ENCODE measurements at places on chromosomes 3 and 15.

DNA sequence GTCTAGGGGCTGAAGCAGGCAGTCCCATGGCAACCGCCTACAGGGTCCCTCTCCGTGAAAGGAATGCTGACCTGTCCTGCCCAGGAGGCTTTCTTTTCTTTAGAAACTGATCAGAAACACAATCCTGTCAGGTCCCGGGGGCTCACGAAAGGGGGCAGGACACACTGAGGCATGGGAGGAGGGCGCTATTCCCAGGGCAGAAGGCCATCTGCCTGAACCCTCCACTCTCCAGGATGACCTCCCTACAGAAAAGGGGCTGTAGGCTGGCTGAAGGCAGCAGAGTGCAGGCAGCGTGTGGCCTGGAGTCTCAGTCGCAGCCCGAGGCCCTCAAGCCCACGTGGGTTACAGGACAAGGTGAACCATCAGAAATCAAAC is 18.4 kb upstream of the LRRK1 start:
- DNase-seq = no peak

GRCh38 chr3:15372918-15373317 is 40.5 kb upstream of the SH3BP5 start:
- no peak for DNase-seq

DNA sequence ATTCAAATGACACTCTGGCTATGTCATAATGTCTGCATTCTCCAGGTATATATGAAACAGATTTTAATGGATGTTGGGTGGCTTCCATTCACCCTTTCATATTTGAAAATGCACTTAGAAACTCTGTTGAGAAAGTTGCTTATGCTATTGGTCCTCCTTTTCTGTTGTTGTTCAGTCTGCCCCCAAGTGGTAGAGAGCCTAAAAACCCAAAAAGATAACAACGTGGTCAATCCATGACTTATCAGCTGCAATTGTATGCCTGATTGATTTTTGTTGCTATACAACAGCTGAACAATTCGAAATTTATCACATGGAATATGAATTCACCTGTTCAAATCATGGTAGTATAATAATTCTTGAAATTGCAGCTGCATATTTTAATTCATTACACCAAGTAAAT is 279.8 kb downstream of the ROBO2 start:
- no peak for DNase-seq

- DNase-seq = no peak
Measured at GRCh38 chr3:38376098-38376816, 29.7 kb downstream of the XYLB start.

- no peak for DNase-seq
Measured at GRCh38 chr3:133459400-133459799, 59.5 kb downstream of the BFSP2 start.

DNA sequence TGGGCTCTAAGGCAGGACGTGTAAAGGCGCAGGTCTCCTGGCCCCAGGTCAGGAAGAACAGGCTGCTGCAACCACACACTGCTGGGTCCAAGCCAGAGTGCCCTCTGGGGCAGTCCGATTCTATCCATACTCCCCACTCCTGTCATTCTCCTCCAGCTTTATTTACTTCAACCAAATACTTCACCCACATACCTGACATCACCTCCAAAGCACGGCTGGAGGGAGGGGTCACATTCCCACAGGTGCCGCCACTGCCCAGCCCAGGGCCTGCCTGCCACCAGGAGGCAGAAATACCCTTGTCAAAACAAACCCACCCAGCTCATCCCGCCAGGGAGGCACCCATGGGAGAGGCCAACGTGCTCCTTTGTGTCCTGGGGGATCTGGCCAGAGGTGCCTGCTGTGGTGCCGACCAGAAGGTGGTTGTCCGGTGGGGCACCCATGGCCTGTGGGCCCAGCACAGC is 100.4 kb downstream of the DAPK2 start:
- no peak for DNase-seq

- no peak for DNase-seq
Measured at GRCh38 chr3:115074502-115074901, 72.6 kb downstream of the ZBTB20 start.

GRCh38 chr3:189780546-189781270 is 149.5 kb downstream of the TP63 start:
- no peak for DNase-seq

DNA sequence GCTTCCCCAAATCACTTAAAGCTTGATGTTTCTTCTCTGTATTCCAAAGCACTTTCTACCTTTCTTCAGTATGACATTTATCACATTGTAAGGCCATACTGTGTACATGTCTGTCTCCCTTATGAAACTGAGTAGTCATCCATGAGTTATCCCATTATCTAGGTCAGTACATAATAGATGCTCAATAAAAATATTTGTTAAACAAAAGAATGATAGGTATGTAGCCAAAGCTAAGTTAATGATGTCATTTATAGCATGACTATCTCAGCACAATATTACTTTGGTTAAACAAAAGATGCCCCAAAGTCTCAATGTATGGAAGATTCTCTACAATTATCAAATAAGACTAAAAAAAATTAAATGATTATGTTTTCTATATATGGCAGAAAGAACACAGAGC is 3.1 kb upstream of the TMCO5A start:
- DNase-seq = no peak

DNA sequence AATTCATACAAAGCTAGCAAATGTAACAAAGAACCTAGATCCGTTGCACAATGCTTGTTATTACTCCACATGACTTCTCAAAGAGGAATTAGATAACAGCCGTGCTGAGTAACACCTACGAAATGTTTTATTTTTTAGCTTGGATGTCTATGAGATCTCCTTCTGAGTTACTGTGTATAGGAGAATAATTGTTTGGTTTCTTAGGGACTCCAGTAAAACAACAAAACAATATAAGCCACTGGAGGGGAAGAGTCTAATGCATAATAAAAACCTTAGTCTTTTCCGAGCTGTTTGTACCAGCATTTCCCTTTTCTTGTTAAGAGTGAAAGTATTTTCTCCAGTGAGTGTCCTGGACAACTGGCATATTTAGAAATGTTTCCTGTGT is 15.6 kb downstream of the SNAP23 start:
- DNase-seq = no peak

GRCh38 chr3:113597596-113598354 is 65.4 kb downstream of the SIDT1 start:
- DNase-seq = no peak

DNA sequence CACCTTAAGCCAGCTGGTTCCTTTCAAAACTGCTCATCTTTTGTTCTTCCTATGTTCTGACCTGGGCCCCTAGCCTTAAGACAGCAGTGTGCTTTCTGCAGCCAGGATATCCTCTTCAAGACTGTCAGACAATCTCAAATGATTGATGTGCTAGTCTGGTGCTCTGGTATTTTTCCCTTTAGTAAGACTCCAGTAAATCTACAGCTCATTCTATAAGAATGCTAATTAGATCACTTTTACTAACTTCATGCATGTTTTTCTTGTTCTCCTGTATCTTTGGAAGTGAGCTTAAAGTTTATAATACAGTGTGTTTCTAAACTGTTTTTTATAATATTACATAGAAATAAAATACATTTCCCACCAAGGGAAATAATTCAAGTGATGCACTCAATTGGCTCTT is 220.9 kb upstream of the NANOGP8 start:
- no peak for DNase-seq

- DNase-seq = peak; percentile 31
Measured at GRCh38 chr3:146277953-146278631, 27.2 kb upstream of the PLSCR4 start.

DNA sequence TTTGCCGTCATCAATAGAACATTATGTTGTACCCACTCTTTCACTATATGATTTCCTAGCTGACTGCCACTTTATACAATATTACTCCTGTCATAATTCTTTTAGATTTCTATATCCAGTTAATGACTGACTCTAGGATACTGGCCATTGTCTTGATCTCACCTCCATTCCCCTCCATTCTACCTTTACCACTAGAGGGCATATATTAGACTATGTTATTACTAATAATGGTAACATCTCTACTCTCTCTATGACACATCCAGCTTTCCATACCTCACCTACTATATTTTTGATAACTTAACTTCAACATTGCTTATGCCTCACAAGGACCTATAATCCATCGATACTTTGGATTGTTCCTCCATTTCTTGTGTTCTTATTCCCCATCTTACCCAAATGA is 31.4 kb upstream of the POU1F1 start:
- no peak for DNase-seq

DNA sequence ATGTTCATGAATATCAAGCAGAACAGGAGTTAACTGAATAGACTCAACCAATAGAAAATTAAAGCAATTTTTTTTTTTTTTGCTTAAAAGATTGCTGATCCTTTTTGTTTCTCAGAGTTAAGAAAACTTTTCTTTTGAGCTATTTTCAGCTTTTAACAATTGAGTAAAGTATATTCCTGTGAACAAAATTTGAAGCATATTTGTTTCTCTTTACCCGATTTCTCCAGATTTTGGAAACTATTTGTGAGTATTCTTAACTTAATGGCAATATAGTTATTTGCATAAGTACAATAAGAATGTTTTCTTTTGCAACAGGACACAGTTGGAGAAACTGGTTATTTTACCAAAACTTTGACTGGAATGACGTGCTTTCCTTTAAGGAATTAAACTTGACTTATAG is 53.4 kb upstream of the C15orf39 start:
- DNase-seq = no peak

DNA sequence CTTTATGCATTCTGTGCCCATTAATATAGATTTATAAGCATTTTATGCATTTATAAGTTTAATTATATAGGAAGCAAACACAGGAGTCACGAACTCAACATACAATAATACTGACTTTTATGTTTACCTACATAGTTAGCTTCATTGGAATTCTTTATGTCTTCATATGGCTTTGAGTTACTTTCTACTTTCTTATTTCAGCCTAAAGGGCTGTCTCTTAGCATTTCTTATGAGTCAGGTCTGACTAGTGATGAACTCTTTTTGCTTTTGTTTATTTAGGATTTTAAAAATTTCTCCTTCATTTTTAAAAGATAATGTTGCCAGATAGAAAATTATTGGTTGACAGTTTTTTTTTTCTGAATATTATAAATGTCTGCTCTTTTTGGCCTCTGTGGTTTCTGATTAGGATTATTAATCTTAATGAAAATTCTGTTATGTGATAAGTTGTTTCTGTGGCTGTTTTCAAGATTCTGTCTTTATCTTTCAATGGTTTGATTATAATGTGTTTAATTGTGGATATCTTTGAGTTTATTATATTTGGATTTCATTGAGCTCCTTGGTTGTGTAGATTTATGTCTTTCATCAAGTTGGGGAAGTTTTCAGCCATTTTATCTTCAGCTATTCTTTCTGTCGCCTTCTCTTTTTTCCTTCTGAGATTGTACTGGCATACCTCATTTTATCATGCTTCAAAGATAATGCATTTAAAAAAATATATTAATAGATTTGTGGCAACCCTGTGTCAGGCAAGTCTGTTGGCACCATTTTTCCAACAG is 54.3 kb downstream of the ATP2C1 start:
- DNase-seq = no peak

GRCh38 chr3:111619833-111620232 is 24.7 kb upstream of the ZBED2 start:
- DNase-seq = no peak

DNA sequence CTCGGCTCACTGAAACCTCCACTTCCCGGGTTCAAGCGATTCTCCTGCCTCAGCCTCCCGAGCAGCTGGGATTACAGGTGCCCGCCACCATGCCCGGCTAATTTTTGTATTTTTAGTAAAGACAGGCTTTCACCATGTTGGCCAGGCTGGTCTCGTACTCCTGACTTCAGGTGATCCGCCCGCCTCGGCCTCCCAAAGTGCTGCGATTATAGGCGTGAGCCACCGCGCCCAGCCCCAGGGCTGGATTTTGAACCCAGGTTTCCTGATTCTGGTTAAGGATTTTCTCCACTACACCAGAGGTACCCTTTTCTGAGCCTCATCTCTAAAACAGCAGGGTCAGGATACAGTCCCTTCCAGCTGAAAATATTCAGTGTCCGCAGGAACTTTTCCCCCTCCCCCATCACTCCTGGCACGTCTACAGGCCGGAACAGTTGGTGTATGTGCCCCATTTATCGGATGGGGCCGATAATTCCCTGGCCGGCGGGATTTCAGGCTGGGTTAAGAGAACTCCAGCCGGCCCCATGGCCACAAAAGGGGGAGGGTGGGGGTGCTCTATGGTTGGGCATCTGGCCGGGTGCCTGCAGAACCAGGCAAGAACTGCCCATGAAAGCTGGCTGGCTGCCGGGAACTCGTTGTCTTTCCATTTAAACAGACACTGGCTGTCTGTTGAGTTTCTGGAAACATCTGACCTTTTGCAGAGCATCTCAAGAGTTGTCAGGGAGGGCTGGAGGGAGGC is 26.8 kb upstream of the SEMA4B start:
- no peak for DNase-seq

GRCh38 chr3:73215281-73215680 is 153.8 kb downstream of the EBLN2 start:
- no peak for DNase-seq

DNA sequence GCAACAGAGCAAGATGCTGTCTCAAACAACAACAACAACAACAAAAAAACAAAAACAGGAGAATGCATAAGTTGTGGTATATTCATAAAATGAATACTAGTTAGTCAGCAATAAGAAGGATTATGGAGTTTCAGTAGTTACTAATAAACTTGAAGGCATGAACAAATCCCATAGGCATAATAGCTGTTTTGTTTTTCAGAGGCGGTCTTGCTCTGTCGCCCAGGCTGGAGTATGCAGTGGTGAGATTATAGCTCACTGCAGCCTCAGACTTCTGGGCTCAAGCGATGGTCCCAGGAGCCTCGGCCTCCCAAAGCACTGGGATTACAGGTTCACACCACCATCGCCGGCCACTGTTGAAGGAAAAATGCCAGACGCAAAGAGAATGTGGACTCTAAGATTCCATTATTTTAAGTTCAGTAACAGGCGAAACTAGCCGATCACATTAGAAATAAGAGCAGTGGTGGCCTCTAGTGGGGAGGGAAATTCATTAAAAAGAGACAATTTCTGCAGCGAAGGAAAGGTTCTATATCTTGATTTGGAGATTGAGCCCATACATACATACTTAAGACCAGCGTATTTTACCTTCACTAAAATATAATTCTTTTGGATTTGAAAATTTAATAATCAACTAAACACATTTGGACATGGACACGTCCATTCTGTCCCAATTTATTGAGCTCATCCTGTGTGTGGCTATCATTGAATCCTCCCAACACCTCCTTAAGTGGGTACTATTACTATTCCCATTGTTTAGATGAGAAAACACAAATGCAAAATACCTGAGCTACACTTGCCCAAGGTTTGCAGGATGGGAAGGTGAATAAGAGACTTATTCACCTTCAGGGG is 27.4 kb upstream of the HDAC11 start:
- DNase-seq = peak; percentile 25
